ENCODE measurements at places on chromosomes 6 and 20. TPM values are rescaled to one million over a fixed set of nuclear protein-coding genes. Genes with fewer than 3 reads are reported as not detected.

DNA sequence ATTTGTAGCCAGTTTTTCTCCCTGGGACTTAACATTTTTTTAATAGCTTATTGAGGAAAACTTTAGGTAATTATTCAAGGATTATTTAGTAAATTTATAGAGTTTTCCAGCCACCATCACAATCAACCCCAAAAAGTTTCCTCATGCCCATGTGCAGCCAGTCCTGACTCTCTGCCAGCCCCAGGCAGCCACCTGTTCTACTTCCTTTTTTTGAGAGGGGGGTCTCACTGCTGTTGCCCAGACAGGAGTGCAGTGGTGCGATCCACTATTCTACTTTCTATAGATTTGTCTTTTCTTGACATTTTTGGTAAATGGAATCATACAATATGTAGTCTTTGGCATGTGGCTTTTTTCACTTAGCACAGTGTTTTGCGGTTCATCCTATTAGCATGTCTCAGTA, 200.1 kb downstream of the FARS2 start:
- DNase-seq: no peak

DNA sequence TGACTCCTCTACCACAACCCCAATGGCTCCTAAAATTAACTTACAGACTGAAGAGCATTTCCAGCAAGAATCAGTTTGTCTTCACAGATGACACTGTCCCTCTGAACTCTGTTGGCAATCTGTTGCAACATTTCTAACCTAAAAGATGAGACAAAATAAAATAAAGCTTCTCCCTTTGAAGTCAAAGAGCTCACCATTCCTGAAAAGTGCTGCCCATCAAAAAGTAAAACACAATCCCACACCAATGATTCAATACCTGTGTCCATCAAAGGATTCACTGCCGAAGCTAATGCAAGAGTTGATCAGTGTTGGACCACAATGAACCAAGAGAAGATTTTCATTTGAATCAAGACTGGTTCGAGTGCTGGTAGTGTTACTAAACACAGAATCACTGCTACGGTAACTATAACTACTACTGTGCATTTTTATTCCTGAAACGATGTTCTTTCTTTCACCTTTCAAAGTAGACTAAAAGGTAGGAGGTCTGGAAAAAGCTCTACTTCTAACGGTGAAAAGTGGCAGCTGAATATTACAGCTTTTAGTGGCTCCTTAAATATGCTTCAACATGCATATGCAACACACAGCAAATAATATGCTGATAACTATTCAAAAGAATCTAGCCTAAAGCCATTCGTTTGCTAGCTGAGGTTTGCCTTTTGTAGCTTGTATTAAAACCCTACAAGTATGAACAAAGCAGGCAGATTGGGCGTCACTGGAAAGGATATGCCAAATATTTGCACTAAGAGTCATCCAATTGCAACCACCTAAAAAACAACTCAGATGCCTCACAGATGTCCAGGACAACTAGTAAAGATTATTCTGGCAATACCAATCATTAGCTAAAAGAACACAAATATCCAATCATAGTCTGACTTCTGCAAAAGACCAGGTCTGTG, at the start of gene DST:
Gene DST (minus strand): TSS at position 524 of the 896 bp plus-strand sequence.
- peak; percentile 78 for DNase-seq

Gene ZSCAN26
- total RNA-seq: 18.7 TPM

Gene TAPBP
- 61.6 TPM for total RNA-seq

GRCh38 chr20:38112261-38112929, 52.7 kb downstream of the TGM2 start:
- no peak for DNase-seq

DNA sequence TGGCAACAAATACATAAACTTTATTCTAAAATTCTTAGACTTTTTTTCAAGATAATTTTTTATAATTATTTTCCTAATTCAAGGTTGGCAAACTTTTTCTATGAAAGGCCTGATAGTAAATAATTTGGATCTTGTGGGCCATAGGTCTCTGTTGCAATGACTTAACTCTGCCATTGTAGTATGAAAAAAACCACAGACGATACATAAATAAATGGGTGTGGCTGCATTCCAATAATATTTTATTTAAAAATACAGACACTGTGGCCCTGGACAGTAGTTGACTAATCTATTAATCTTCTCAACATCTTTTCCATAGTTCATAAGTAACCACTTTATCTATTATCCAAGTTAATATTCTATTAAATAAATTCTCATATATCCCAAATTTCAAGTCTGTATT, 281.1 kb downstream of the SYNE1 start:
- DNase-seq: no peak

Gene CRIP3
- total RNA-seq: not detected

GRCh38 chr6:37005061-37005810, at the start of gene FGD2:
Gene FGD2 (plus strand): TSS chr6:37005655. CDS start chr6:37005818, 163 bp downstream.
- DNase-seq: no peak

- DNase-seq: no peak
Observed at GRCh38 chr6:94894300-94894699, 683.0 kb upstream of the MANEA start.

GRCh38 chr6:30394139-30394538, 49.2 kb downstream of the RPP21 start:
- DNase-seq: no peak

DNA sequence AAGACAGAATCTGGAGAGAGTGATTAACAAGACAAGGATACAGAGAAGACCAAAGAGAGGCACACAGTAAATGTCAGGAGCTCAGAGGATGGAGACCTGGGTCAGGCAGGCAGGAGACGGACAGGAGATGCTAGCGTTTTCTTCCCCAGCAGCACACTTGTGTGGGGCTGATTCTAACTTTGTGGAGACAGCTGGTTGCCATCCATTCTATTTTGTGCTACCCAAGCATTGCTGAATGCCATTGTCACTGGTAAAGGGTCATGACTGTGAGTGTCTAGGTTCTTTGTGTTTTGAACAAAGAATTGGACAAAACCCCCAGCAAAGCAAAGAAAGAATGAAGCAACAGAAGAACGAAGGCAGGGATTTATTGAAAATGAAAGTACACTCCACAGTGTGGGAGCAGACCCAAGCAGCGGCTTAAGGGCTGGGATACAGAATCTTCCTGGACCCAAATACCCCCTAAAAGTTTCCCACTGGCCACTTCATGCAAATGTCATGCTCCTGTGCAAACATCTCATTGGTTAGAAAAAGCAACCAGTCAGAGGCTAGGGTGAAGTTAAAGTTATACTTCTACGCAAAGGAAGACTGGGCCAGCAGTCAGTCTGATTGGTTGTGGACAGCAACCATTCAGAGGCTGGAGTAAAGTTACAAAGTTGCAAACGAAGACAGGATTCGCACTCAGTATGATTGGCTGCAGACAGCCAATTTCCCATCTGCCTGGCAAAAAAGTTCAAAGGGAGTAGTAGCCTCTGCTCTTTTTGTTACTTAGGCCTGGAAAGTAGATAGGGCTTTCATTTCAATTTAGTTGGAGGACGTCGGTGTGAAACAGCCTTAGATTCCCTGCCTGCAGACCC, 17.5 kb downstream of the PTK7 start:
- DNase-seq: peak; percentile 78

- peak; percentile 37 for DNase-seq
Observed at GRCh38 chr20:59751075-59751711, 146.9 kb downstream of the PHACTR3 start.

GRCh38 chr20:59378966-59379365, 78.6 kb downstream of the EDN3 start:
- no peak for DNase-seq

- DNase-seq: no peak
Observed at GRCh38 chr20:23193801-23194384, 107.8 kb upstream of the CD93 start.

All from A172 (cell line).